Effector memory CD4-positive, alpha-beta T cell (primary cell): ENCODE measurements at places on chromosomes 3 and 15.

DNA sequence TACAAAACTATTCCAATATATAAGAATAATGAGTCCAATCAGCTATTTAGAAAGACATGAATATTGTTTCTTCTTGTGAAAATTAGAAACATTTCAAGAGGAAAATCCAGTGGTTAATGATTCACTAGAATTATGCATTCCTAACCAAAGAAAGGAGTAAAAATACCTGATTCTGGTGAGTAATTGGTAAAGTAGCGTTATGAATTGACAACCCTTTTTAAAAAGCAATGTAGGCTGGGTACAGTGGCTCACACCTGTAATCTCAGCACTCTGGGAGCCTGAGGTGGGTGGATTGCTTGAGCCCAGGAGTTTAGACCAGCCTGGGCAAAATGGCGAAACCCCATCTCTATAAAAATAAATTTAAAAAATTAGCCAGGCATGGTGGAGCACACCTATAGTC, 43.3 kb downstream of the TOPAZ1 start:
- no peak for DNase-seq
- no peaks in the 10 kb centered on the region for H3K36me3 ChIP-seq
- H3K4me1 ChIP-seq, result no peaks in the 10 kb centered on the region
- H3K27me3 ChIP-seq, result no peaks in the 10 kb centered on the region
- H3K4me3 ChIP-seq, result no peak overlapping the region
- no peak overlapping the region for H3K27ac ChIP-seq

DNA sequence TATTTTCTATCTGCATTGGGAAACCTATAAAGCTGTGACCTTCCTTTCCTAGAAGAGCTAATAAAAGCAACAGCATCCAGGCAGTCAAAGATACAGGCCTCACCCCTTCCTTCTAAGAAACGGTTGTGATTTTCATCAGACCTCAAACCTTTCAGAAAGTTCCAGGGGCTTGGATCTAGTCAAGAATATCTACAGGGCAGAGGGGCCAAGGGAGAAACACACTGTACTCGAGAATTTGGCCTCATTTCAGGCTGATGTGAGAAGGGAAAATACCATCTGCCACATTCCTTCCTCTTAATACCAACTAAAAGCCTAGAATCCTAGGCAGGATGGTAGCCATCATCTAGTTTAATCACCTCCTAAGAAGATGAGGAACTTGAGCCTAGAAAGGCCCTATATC, 24.5 kb upstream of the BCL6 start:
- no peaks in the 10 kb centered on the region for H3K27me3 ChIP-seq
- H3K4me1 ChIP-seq, result peaks cover 19% of the 10 kb centered on the region
- H3K4me3 ChIP-seq, result no peak overlapping the region

DNA sequence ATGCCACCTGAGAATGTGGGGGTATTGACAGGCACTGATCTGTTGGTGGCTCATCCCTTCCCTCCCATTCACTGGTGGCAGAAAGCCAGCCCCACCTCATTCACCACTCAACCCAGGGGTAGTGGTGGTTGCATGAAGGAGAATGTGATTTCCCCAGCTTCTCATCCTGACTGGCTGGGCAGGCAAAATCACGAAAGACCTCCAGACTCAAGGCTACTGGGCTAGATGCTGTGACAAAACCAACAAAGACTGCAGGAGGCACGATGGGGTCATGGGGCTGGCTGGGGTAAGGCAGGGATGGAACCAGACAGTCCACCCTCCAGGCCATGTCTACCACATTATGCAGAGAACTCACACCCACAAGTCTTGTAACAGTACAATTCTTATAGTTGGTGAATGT, 33.9 kb downstream of the FSTL1 start:
- no peak overlapping the region for H3K27ac ChIP-seq
- no peaks in the 10 kb centered on the region for H3K4me1 ChIP-seq
- no peaks in the 10 kb centered on the region for H3K36me3 ChIP-seq
- no peak for DNase-seq

- no peak overlapping the region for H3K27ac ChIP-seq
- H3K36me3 ChIP-seq, result no peaks in the 10 kb centered on the region
- H3K27me3 ChIP-seq, result no peaks in the 10 kb centered on the region
These were observed 30.4 kb downstream of the NFKBIZ start for GRCh38 chr3:101879623-101880284.

GRCh38 chr3:98462901-98463300, at the start of gene OR5K1:
Gene OR5K1, plus strand, starts transcription at chr3:98463201. Its CDS starts 6,376 bp downstream, at chr3:98469577.
- no peaks in the 10 kb centered on the region for H3K4me1 ChIP-seq
- no peak within 1 kb of the TSS for H3K4me3 ChIP-seq
- DNase-seq, result no peak
- no peaks in the 10 kb centered on the region for H3K36me3 ChIP-seq
- no peaks in the 10 kb centered on the region for H3K27me3 ChIP-seq
